ENCODE measurements at places on chromosomes 2 and 18. TPM values are rescaled to one million over a fixed set of nuclear protein-coding genes. Genes with fewer than 3 reads are reported as not detected.

KCNJ13 gene
- 2.0 TPM for polyA plus RNA-seq

FOXI3 gene
- not detected for polyA plus RNA-seq

DNA sequence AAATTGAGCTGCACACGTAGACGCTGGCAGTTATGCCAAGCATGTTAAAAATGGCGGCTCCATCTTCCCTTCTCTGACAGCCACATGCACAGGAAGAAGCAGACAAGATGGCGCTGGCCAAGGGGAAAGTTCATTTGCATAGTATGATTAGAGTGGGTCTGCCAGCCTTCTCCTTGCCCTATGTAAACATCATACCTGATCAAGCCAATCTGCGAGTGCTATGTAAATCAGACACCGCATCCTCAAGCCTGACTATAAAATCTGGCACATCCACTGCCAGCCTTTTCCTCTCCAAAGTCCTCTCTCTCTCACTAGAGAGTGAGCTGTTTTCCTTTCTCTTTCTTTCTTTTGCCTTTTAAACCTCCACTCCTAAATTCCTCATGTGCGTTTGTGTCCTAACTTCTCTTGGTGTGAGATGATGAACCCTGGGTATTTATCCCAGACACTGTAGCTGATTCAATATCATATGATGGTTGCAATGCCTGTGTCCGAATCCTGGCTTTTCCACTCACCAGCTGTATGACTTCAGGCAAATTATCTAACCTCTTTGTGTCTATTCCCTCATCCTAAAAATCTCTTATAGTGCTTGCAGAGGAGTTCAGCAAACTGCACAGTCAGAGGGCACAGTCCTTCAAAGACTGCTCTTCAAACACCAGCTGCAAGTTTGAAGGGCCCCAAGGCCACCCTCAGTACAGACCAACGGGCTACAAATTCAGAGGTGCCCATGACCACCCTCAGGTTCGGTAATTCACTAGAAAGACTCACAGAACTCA lies 39.3 kb upstream of the ITSN2 start:
- no peak for DNase-seq

LCT gene
- polyA plus RNA-seq, result 0.19 TPM

Data from kidney (tissue), 22 donors.